ENCODE measurements at places on chromosomes 12 and 14. TPM values are rescaled to one million over a fixed set of nuclear protein-coding genes. Genes with fewer than 3 reads are reported as not detected.
A peak's percentile ranks its signal among the peaks of the same experiment; 100 is the strongest.

DNA sequence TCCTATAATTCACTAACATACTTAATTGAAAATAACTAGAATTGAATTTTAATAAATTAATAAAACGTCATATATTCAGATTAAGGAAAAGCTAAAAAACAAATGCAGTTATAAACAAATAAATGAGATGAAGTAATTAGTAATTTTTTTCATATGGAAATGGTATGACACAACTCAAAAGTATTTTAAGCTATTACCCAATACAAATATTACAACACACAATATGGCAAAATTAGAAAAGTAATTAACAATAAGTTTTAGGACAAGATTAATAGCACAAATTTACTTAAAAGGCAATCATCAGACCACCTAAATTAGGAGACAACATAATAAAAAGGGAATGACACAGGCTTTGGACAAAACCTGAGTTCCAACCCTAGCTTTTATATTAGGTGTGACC, 81.7 kb downstream of the EEA1 start:
- DNase-seq, result no peak

DNA sequence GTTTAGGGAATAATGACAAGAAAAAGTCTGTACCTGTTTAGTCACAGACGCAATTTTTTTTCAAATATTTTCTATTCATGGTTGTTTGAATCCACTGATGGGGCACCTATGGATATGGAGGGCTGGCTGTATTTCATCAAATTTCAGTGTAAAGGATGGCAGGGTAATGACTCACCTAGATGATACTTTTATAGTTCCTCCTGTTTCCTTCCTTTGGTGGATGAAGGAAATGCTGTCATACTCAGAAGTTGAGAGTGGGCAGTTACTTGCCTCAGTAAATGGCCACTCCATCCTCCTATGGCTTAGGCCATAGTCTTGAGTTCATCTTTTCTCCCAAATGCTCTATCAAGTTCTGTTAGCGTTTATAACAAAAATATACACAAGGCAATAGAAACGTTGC, 18.9 kb upstream of the C12orf71 start:
- no peak for DNase-seq

- peak; percentile 19 for DNase-seq
Observed at GRCh38 chr12:4440187-4440941, 5.3 kb downstream of the FGF6 start.

- DNase-seq, result no peak
Observed at GRCh38 chr12:91818227-91819131, 327.2 kb downstream of the BTG1 start.

DNA sequence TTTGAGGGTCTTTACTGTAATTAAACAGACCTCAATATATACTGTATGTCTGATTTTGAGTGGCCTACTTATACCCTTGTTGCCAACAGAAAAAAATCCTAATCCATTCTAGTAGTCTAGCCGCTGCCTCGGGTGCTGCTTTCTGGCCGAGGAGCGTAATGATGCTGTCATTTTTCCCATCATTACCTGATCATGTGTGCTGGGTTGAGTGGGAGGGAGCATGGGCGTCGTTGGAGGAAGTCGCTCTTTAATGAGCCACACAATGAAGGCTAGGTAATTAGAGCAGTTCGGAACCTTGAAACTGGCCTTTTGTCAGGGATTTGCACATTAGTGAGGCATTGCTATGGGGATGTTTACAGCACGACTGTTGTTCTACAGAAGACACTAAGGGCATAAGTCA, 76.1 kb upstream of the RFX4 start:
- no peak for DNase-seq

- DNase-seq, result no peak
Observed at GRCh38 chr12:116423094-116423493, 136.1 kb upstream of the MAP1LC3B2 start.

GRCh38 chr12:46131732-46132469, 136.9 kb downstream of the SLC38A1 start:
- DNase-seq, result no peak

GRCh38 chr14:31173120-31173837, 34.3 kb downstream of the HECTD1 start:
- no peak for DNase-seq

DNA sequence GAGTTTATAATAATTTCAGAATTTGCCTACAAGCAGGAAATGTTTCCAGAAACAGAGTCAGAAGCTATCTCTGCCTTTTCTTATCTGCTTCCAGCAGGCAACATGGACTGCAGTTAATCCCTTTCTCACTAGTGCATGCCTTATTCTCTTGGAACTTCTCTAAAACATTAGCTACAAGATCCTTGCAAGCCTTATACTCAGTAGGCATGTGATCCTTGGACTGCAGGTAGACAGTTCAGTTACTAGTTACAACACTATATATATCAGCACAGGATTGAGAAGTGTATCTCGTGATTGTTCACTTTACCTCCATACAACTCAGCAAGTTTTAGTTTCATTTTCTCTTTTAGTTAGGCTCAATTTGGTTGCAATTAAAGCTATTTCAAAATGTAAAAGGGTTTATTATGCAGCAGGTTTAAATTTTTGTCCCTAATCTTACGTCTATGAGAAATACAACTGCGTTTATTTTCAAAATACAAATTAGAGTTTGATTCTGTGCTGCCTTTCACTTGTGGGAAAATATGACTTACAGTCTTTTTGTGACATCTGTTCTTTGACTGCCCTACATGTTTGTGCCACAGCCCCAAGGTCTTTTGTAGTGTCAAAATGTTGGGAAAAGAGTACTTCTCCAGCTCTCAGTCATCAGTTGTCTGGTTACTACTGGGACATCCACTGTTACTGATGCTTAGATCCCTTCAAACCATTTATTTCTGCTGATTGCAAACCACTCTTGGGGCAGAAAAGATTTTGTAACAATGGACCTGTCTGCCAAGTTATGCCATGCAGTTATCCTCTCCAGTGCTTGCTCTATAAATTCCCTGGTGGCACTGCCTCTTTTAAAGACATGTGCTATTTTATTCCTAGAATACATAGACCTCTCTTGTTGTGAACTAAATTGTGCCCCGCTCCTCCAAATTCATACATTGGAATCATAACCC, 709.0 kb upstream of the FOXG1 start:
- no peak for DNase-seq

DNA sequence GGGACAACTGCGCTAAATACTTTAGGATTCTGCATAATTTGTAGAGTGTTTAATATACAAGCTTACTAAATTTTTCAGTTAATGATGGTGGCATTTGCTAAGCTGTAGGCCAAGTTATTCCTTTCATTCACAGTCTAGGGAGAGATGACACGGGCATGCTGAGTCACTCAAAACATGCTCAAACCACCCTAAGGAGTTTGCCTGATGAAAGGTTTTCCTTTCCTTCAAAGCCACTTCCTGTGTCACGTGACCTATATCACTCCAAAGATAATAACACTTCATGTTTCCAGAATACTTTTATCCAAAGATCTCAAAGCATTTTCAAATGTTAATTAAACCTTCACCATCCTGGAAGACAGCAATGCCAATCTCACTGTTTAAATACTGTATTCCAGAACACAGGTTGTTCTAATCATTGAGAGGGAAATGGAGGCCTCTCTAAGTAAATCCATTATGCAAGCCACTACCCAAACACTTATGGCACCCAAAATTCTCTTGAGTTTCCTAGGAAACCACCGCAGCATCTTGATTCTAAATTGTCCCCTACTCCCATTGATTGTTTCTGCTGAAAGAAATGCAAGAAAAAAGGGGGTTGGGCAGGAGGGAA, 207.0 kb upstream of the CDKN3 start:
- no peak for DNase-seq

- DNase-seq, result peak; percentile 94
Observed at GRCh38 chr12:54419088-54419887, at the start of gene ITGA5. ITGA5 (minus strand) TSS chr12:54419266; CDS start chr12:54419198, 68 bp downstream.

DNA sequence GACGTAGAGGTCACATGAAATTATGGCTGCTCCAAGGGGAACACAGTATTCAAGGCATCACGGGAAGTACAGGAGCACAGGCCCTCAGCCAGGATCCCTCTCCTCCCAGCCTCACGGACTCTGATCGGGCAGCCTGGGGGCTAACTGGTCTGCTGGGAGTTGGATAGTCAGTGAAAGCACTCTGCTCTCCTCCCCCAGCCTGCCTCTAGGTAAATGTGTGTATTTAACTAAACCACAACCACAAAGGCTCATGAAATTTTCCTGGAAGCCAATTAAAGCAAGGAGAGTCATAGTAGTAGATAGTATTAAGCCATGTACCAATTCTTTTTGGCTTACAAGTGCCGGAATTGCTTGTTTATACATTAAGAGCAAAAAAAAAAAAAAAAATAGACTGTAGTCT, 254.3 kb downstream of the MSRB3 start:
- DNase-seq, result no peak

- DNase-seq, result no peak
Observed at GRCh38 chr14:90602088-90602687, 205.4 kb downstream of the CALM1 start.

DNA sequence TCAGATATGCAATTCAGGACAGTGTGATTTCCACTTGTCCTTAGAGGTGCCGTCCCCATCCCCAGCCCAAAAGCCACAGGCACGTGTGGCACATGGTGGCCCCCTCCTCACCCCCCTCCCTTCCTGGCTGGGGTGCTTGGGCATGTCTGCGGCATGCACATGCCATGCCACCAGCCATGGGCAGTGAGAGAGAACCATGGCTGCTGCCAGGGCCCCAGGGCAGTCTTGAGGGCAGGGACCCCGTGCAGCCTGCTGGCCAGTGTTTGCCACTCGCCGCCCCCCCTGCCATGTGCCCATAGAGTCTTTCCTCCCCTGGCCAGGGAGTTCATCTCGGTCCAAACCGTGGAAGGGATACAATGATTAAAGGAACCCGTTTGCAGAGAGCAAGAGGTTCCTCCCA, 41.5 kb downstream of the TNFAIP2 start:
- no peak for DNase-seq

GRCh38 chr14:61701946-61702345, 6.6 kb downstream of the HIF1A start:
- peak; percentile 54 for DNase-seq

DNA sequence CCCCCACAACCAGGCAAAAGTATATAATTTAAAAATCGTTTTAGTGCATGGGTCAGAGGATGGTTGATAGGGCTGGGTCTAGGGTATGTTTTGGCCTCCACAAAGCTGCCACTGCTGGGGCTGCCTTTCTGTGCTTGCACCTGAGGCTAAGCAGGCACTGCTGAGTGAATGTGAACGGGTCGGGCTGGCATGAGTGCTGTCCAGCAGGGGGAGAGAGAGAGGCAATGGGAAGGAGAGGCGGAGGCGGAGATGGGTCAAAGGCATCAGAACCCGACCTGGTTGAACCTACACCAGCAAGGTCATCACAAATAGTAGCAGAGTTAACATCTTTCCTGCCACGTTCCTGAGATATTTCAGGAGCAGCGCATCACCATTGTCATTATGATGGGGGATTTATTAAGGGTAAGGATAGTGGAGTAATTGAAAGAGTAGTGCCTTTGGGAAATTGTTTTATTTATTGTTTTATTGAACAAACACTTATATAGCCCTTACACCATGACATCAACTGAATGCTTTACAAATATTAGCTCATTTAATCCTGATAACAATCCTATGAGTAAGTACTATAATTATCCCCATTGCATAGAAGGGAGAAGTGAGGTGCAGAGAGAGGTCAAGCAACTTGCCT, 5.8 kb upstream of the NRXN3 start:
- DNase-seq, result no peak

DNA sequence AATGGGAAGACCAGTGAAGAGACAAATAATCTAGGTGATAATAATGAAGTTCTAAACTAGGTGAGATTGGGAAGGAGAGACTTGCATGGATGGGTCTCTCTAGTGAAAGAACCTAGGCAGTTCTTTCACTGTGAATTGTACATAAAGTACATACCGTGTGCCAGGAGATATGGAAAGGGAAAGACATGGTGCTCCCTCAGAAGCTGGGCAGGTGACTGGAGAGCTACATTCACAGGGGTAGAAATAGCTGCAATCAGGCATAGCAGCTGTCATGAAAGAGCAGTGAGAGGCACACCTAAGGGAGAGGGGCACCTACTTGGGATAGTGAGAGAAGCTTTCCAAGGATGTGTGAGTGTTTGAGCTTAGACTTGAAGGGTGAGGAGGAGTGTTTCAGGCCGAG, 9.3 kb downstream of the STK38L start:
- no peak for DNase-seq

DNA sequence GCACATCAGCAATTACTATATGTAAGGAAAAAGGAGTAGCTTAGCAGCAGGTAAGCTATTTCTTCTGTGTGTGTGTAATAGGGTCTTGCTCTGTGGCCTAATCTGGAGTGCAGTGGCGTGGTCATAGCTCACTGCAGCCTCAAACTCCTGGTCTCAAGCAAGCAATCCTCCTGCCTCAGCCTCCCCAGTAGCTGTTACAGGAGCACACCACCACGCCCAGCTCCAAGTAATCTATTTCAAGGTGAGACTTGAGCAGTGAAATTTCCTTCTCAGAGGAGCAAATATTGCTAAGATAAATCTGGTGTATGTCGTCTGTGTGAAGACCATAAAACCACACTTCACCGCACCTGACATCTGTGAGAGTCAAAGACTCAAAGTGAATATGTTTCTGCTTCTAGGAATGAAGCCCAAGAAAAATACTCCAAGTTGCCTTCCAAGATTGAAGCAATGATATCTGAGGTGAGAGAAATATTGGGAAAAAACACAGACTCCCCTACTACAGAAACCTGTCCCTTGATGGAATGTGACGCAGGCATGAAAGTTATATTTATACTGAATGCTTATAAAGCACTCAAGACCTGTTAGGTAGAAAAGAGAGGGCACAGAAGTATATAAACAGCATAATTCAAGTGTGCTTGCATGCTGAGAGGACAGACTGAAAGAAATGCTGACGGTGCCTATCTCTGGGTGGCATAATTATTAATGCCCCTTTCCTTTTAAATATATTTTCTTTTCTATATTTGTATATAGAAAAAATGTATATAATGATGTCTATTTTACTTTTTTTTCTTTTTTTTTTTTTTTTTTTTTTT, 2.5 kb upstream of the SELPLG start:
- DNase-seq, result no peak

- no peak for DNase-seq
Observed at GRCh38 chr12:69570000-69570516, 15.2 kb upstream of the CCT2 start.

WNT1 gene
- not detected for total RNA-seq

LAG3 gene
- total RNA-seq, result 1.2 TPM

CFL2 gene
- 218 TPM for total RNA-seq

TPPP2 gene
- not detected for total RNA-seq

CFAP54 gene
- 1.2 TPM for total RNA-seq

KLHL33 gene
- total RNA-seq, result 0.52 TPM

ANO6 gene
- 76.6 TPM for total RNA-seq

CYP27B1 gene
- total RNA-seq, result 0.57 TPM

IL22 gene
- total RNA-seq, result not detected

All from posterior vena cava (tissue), 2 donors.